ENCODE measurements at places on chromosomes 6 and 20.

DNA sequence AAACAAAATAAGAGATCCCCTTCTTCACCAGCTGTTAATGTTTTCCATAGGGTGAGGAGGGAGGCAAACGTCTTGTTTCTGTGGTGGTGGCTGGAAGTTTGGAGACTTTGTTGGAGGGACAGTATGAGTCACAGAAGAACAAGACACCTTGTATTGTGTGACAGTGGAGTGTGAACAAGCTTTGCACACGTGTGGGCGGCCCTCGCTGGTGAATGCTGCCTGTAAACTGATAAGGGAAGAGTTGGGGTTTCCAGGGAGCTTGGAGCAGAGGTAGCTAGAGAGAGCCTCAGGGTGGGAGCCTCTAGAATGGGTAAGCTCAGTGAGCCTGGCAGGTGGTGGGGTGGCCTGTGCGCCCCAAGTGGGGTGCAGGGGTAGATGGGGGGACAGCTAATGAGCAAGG, 78.3 kb downstream of the ZDHHC14 start:
- no peak for DNase-seq

DNA sequence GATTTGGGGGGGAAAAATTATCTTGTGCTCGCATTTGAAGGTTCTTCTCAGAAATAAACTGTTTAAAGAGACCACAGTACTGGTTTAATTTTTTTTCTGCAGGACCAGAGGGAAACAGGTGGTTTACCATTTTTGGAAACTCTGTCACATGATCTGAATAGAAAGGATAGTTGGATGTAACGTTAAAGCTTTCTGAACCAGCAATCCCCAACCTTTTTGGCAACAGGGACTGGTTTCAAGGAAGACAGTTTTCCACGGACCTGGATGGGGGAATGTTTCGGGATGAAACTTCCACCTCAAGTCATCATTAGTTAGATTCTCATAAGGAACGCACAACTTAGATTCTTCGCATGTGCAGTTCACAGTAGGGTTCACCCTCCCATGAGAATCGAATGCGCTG, 50.4 kb downstream of the MCM8 start:
- DNase-seq, result no peak

GRCh38 chr20:54474866-54475265, 527 bp upstream of the DOK5 start:
- no peak for DNase-seq

- no peak for DNase-seq
Measured at GRCh38 chr20:61117725-61118124, 134.3 kb upstream of the CDH4 start.
